ENCODE measurements at places on chromosomes 5 and 9.
A peak's percentile ranks its signal among the peaks of the same experiment; 100 is the strongest.

GRCh38 chr5:64341340-64341739 lies 164.5 kb upstream of the RGS7BP start:
- DNase-seq, result no peak

DNA sequence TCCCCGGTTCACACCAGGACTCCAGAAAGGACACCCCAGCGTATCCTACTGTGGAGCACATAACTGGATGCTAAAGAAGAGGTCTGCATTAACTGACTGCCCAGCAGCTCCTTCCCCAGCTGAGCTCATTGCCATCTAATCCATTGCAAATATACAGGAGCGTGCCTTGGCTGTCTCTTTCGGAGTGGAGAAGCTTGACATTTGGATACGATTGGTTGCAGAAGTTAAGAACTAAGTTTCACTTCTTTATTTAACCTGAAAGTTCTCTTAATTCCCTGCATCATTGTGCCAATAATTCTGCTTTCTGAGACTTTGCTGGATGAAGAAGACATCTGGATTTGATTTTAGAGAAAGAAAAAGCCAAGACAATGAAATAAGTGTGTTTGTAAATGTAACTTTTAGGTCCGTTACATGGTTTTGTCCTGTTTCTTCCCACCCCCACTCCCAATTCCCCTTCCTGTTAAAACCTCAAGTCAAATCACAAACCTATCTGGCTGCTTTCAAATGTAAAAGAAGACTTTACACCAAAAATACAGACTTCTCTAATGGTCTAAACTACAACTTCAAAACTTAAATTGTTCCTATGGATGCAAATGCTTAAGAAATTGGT lies 33.9 kb downstream of the TAS2R1 start:
- DNase-seq, result no peak

GRCh38 chr9:121331992-121332685 lies 37.9 kb downstream of the STOM start:
- DNase-seq, result peak; percentile 57

- DNase-seq, result no peak
These were observed 106.3 kb downstream of the SLC1A3 start for GRCh38 chr5:36712706-36713105.

DNA sequence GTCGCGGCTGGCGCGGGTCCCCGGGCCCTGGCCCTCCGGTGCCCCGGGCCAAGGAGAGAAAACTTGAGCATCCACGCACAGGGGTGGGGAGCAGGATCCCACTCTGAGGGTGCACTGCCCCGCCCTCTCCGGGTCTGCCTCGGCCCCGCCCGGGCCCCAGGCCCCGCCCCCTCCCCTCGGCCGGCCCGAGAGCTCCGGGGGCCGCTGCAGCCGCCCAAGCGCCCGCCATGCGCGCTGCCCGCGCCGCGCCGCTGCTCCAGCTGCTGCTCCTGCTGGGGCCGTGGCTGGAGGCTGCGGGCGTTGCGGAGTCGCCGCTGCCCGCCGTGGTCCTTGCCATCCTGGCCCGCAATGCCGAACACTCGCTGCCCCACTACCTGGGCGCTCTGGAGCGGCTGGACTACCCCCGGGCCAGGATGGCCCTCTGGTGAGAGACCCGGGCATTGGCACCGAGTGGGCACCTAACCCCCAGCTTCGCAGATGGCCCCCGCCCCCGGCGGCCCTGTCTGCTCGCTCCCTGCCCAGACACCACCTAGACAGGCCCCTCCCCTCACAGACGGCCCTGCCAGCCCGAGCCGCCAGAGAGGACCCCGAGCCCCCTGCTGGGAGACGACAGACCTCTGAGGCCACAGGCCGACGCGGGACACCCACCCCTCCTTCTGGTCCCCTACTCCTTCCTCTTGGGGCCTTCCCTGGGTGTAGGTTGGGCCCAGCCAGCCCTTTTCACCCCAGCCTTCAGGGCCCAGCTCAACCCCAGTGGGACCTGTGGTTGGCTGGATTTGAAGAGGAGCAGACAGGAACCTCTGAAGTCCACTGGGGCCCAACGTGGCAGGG lies at the start of gene CERCAM:
Gene CERCAM (plus strand): TSS at position 207 of the 831 bp plus-strand sequence. CDS start 21 bp downstream, at position 228.
- peak; percentile 67 for DNase-seq

DNA sequence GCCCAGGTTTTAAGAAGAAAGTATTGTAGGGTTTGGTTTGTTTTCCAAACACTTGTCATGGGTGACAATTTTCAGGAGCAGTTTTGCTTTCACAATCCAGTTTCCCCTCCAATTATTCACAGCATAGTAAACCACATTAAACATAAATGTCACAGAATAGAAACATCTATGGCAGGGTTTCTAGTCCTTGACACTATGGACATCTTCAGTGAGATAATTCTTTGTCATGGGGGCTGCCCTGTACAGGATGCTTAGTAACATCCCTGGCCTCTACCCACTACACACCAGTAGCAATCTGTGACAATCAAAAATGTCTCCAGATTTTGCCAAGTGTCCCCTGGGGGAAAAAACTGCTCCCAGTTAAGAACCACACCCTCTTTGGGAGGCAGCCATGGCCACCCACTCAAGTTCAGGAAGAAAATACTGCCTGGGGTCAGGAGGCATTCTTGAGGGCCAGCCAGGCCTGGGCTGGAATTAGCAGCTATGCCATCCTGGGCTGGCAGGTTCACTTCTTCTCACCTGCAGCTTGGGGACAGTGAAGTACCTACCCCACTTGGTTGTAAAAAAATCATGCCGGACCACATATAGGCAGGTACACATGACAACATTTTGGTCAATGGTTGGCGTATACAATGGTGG lies 116.3 kb downstream of the HSD17B3 start:
- no peak for DNase-seq

DNA sequence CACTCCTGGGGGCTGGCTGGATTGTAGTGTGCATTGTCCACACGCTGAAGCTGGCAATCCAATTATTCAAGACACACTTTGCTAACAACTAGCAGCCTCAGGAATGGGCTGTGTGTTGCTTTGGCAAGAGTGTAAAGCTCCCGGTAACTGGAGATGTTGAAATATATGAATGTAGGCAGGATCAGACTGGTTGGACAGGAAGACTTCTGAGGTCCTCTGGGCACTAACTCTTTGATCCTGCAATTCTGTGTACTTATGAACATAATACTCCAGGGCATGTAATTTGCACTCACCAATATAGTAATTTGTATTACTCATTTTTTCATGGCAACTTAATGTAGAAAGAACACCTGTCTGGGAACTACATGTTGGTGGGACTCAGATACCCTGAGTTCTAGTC lies 106.7 kb upstream of the SLC28A3 start:
- DNase-seq, result no peak

DNA sequence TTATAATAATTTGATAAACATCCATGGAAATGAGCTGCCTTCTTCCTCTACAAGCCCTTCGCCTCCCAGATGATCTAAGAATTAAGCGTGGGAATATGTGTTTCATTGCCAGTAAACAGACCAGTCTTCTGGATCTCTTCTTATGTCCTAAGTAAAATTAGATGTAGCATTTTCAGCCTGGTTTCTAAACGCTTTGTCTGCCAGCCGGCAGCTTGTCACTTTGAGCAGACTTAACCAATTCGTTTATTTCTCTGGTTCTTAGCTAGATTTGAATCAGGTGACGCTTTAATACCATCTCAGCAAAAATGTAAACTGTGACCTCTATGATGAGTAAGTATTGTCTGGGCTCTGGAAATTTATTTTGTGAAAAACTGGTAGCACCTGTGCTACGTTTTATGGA lies 380.6 kb upstream of the NUDT12 start:
- no peak for DNase-seq

DNA sequence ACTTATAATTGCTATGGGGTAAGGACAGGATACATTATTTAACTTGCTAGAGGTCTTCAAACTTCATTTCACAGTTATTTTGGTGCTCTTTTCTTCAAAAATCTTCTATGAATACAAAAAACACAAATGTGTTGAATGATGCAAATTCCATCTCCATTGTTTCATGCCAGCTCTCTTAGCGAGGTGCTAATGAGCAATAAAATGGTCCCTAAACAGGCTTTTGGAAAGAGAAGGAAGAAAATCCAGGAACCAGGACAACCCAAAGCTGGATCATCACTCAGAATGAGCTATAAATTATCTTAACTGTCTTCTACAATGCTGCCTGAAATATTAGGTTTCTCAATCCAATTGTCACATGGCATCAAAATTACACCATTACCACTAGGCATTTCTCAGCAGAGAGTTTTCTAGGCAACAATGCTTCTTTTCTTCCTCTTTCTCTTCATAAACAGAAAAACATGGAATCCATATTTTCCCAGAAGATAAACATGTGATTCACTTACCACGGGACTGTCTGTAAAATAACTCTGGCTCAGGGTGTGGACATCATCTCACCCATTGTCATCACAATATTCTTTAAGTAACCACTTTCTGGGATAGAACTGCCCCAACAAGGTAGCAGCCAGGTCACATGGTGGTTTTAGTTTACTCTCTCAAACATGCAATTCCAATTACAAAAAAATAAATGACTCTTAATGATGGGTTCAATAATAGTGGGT lies 249.4 kb downstream of the NPR3 start:
- DNase-seq, result no peak

DNA sequence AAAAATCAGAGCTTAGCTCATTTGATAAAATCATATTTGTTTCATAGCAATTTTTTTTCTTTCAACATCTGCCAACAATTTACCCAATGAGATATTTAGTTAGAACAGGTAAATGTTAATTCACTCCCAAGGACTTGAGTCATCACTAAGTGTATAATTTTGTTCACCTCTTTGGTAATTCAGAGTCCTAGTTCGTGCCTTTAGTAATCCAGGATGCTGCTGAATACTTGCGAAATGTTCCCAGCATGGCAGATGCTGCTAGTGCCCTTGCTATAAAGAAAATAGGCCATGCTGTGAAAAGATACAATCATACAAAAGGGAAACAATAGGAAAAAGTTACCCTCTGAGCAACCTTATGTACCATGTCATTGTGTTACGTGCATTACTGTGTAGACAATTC lies 210.5 kb downstream of the CSNK1G3 start:
- no peak for DNase-seq

- DNase-seq, result no peak
These were observed 345.6 kb downstream of the PRELID2 start for GRCh38 chr5:145489516-145489915.

GRCh38 chr5:177491429-177491945 lies 5.9 kb downstream of the PDLIM7 start:
- DNase-seq, result no peak

DNA sequence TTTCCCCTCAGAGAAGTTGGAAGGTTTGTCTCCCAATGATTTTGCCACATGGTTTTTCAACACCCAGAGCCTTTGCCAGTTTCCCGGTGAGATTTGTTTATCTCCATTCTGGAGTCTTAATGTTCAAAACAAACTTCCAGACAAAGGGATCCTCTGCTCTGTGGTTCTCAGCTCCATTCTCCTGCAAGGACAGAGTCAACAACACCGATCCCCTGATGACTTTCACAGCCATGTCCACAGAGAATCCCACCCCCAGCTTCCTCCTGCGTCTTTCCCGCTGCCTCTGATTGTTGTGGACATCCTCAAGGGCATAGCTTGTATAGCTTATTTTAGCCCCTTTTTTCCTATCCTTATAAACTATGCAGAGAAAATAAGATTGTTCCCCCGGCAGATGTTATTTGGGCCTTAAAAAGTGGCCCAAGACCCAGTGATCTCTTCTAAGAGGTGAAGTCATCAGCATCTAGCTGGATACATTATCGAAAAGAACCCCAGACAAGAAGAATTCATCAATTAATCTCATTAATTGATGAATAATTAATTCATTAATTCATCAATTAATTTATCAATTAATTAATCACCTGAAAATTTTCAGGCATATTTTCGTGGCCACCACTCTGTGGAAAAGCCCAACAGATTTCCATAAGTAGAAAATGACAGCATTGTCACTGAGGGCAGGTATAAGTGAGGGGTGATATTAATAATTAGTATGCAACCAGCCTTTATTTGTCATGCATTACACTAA lies 2.9 kb upstream of the ABLIM3 start:
- DNase-seq, result no peak

- no peak for DNase-seq
These were observed 66.9 kb downstream of the MAN2A1 start for GRCh38 chr5:109756543-109757185.

GRCh38 chr5:36661456-36662220 lies 55.2 kb downstream of the SLC1A3 start:
- no peak for DNase-seq

DNA sequence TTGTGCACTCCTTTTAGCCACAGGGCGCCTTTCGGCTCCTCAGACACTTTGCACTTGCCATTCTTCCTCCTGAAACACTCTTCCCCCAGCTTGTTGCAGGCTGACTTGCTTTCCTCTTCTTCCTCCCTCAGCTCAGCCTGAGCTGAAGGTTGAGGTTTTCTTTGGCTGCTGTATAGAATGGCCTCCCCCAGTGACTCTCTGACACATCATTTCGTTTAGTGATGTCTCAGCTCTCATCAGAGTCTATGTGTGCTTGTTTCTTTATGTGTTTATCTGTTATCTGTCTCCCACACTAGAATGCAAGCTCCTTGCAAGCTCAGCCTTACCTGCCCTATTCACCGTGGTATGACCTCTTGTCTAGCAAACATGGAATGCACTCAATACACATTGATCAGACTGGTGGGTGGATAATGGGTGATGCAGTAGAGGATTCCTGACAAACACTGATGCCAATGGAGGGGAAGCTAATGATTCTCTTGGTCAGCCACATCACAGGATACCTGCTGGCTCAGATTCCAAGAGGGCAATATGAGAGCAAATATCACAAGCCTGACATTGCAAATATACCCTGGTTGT lies 112.9 kb upstream of the STC2 start:
- no peak for DNase-seq

- peak; percentile 21 for DNase-seq
These were observed 62.4 kb downstream of the MAT2B start for GRCh38 chr5:163567811-163568210.

- DNase-seq, result no peak
These were observed 5.5 kb downstream of the JAKMIP2 start for GRCh38 chr5:147776989-147777388.

- DNase-seq, result no peak
These were observed 12.7 kb downstream of the ANKS6 start for GRCh38 chr9:98783518-98784226.

- no peak for DNase-seq
These were observed 86.5 kb downstream of the KDM4C start for GRCh38 chr9:6844267-6844666.

DNA sequence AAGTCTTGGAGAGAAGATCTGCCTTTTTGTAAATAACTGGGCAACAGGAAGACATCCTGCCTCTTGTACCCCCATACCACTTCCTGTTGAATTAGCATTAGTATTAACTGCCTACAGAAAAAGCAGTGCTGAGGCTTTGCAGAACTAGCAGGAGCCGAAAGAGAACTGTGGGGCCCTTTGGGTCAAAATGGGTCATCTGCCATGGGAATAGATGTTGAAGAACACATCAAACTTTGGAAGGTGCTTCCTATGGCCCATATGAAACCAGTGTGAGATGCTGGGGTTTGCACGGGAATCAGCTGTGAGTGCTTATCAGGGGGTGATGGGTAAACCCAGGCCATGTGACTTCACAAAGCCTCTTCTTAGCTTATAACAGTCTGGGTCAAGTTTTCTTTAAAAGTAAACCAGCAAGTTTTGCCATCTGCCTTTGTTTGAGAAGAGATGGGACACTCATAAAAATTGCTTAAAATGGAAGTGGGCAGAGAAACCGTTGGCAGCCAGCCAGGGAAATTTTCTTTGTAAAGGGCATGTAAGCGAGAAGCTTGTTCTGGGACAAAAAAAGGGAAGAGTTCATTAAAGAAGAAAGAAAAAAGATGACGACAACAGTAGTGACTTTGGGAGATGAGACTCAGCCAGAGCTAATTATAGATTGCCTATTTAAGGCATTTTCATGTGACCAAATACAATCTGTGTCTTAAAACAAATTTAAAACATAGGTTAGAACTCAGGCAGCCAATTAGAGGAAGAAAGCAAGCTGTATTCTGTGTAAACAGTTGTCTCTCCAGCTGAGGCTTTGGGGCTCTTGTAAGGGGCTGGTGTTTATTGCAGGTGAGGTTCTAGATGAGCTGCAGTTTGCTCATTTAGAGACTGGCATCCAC lies 4.4 kb downstream of the SLC25A25 start:
- DNase-seq, result peak; percentile 69
